Stimulated activated CD4-positive, alpha-beta T cell treated with anti-CD3 and anti-CD28 coated beads, Interleukin-15, amount 100 ng/mL, for 1 hour (primary cell): ENCODE measurements at places on chromosomes 3 and 15.

DNA sequence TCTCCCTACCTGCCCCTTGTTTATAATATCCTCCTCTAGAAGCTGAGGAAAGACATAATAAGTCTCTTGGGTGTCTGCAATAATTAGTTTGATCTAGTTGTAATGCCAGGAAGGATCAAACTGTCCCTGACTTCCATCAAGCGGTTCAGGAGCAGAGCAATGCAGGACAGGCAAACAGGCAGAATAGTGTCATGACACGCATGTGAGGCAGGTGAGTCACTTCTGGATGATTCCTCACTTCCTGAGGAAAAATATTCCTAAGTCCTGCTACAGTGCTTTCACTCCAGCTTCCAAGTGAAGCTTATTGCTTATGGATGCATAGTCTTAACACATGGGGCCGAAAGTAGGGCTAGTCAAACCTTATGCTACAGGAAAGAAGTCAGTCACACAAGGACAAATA, 85.8 kb downstream of the GREM1 start:
- DNase-seq, result no peak

DNA sequence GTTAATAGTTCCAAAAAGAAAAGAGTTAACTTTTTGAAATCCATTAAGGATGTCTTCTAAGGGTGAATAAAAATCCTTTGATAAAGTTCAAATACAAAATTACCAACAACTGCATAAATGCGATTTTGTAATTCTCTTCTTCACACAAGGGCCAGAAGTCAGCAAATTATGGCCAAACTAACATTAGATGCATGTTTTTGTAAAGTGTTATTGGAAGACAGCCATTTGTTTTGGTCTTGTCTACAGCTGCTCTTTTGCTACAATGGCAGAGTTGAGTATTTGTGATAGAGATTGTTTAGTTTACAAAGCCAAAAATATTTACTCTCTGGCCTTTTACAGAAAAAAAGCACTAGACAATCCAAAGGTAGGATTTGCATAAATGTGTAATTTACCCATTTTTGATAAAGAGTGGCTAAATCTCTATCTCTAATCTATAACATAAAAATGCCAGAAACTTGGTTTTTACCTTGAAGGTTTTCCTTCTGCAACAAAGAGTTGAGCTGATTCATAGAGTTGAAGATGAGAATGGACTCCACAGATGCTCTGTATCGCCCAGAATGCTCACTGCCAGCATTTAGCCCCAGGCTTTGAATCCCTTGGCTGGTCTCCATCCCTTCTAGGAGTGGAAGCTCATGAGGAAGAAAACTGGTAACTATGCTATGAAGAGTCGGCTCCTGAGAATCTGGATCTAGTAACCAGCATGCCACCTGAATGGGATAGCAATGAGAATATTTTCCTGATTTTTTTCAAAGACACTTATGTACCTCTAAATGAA, 64.5 kb downstream of the POLQ start:
- no peak for DNase-seq

GRCh38 chr3:138975351-138975750, 28.3 kb downstream of the FOXL2NB start:
- DNase-seq, result no peak

DNA sequence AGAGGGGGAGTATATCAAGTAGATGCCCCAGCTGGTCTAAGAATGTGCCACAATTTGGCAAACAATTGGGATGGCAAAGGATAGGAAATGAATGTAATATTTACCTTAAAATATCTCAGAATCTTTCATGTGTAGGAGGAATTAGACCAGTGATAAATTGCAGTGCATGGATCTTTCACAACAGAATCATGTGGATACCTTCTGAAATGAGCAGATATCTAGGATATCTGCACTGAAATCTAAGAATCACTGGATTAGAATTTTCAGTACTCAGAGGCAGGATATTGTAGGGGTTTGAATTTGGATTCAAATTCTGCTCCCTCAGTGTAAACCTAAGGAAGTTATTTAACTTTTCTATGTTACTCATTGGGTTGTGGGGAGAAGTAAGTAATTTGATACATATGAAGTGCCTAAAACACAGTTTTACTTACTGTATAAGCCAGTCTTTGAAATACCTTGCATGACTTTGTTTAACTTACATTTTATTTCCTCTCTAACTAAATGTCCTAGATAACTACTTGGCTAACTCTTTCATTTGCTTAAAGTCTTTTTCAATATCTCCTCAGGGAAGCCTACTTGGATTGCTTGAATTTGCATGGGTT, 8.8 kb downstream of the IL1RAP start:
- no peak for DNase-seq

DNA sequence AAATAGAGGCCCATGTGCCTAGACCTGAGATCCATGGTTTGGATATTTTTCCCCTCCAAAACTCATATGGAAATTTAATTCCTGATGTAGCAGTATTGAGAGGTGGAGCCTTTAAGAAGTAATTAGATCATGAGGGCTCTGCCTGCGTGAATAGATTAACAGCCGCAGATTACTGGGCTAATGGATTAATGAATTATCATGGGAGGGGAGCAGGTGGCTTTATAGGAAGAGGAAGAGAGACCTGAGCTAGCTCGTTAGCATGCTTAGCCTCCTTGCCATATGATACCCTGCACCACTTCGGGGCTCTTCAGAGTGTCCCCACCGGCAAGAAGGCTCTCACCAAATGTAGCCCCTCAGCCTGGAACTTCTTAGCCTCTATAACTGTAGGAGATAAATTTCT, 15.8 kb downstream of the ARHGEF26 start:
- DNase-seq, result no peak

DNA sequence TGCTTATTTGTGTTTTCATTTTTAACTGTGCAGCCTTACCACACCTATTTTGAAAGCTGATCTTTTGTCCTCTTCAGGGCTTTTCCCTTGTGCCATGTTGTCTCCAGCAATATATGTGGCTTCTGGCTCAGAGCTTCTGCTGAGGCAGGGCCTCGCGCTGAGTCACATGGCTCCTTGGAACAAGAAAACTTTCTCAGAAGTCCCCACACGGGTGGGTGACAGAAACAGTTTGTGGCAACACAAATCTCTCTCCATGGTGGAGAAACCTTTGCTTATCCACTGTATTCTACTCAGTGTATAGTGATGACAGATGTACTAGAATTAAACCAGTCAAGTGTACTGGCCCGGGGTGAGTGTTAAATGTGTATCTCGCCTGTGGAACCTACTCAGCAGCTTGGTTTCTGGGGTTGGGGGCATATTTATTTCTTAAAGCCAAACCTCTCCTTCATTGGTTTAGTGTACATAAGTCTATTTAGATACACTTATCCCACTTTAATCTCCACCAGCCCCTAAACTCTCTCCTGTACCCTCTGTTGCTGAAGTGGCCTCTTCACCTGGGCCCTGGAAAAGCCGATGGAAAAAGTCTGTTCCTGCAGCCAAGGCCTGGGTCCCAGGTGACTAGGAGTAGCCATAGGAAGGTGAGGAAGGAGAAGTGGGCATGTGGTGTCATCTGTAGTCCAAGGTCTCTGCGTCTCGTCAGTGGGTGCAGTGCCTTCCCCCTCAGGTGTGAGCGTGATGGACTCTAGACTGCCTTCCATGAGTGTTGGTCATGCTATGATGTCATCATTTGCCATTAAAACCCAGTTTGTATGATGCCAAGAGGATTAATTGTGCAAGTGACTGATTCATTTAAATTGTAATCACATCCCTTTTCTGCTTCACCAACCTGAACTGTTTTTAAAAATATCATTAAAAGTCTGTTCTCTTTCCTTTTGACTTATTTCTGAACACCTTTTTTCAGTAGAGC, 3.2 kb upstream of the FBXL22 start:
- no peak for DNase-seq

DNA sequence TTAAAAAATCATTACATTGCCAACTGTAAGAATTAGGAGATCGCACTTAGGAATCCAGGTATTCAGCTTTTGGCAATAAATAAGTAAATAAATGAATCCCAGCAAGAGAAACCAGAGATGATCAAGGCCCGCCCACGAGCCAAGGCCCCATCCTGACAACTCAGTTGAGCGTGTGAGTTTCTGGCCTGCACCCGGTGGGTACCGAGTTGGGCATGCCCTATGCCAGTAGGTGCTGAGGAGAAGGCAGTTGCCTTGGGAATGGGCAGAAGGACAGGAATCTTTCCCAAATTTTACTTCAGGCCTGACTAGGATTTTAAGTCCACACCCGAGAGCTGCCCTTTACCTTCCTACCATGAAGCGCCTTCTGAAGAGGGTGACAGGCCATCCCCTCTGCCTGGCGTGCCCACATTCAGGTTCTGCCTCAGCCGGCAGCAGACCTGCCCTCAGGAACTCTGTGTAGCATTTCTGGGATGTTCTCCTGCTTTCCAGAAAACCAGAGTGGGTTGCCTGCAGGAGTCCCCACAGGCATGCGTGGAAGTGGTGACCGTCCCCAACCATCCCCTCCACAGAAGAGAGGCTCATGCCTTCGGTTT, 99.3 kb upstream of the ALDH1A3 start:
- DNase-seq, result no peak

DNA sequence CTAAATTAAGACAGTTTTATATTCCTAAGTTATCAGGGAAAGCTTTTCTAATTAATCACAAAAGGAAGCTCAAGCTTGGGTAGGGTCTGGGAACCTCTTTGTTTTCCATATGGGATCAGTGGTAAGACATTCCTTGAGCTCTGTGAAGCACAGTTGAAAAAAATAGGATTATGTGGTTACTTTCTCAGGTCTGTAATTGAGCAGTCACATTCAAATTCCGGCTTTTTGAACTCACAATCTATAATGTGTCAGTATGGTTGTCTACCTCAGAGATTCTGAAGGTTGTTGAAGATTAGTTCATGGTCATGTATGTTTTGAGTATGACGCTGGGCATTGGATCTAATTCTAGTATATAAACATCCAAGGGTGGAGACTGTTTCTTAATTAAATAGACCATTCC, 364.5 kb downstream of the LPP start:
- no peak for DNase-seq
